ENCODE measurements at places on chromosomes 5 and 9.
A peak's percentile ranks its signal among the peaks of the same experiment; 100 is the strongest.

DNA sequence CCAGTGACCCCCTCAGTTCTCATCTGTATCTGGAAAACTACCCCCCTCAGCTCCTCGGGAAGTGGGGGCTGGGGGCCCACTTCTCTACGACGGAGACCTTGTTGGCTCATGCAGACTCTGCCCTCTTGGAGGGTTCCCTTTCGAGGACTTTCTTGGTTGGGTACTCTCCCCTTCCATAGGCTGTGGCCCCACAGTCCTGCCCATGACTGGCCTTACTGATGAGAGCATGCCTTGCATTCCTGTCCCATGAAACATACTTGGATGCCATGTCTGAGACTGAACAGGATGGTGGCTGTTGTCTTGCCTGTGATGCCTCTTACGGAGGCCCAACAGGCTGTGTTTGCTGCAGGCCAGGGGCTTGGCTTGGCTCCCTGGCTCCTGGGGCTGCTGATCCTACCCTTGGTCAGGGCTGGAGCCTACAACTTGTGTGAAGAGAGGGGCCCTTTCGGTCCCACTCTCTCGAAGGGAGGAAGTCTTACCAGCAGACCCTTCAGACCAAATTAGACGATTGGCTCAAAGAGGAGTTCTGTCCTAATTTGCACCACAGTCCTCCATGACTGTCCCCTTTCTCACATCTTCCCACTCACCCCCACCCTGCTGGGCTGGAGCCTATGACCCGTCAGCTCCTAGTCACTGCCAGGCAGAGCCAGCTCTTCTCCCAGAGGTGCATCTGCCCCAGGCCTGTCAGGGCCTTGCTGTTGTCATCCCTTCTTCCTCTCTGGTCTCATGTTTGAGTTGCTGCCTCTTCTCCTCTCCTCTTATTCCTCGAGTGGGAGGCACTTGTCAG lies 109.9 kb downstream of the CACNA1B start:
- no peak for DNase-seq

DNA sequence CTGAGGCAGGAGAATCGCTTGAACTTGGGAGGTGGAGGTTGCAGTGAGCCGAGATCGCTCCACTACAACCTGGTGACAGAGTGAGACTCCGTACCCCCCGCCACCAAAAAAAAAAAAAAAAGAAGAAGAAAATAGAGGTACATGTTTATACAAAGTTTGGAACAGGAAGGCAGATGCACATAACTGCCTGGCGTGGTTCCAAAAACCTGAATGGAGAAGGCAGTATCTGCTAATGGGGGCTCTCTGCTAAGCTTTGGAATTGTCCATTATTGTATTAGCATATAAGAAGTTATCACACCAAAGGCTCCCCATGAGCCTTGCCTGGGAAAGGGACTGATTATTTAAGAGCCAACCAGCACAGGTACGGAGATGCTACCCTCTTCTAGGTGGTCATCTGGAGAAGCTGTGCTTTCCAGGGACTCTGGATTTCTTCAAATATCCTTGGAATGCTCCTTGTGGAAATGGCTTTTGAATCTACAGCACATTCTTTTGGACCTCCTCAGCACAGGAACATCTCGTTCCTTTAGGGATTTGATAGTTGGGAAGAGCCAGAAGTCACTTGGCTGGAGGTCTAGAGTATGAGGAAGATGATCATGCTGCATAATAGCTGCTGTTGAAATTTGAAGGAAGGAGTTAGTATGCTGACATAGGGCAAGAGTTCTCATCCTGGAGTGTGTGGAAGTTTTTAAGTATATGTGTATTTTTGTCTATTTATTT lies 42.5 kb upstream of the ABCA1 start:
- DNase-seq, result no peak

GRCh38 chr5:102649731-102650130 lies 105.4 kb upstream of the PAM start:
- no peak for DNase-seq

DNA sequence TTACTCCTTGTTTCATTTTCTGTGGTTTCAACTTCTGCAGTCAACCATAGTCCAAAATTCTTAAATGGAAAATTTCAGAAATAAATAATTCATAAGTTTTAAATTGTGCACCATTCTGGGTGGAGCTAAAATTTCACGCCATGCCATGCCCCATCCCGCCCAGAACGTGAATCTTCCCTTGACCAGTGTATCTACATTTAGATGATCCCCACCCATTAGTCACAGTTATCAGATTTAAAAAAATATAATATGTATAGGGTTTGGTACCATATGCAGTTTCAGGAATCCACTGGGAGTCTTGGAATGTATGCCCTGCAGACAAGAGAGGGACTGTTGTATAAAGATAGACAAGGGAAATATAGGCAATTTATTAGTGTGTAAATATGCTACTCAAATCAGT lies 759.7 kb upstream of the ZNF608 start:
- no peak for DNase-seq

DNA sequence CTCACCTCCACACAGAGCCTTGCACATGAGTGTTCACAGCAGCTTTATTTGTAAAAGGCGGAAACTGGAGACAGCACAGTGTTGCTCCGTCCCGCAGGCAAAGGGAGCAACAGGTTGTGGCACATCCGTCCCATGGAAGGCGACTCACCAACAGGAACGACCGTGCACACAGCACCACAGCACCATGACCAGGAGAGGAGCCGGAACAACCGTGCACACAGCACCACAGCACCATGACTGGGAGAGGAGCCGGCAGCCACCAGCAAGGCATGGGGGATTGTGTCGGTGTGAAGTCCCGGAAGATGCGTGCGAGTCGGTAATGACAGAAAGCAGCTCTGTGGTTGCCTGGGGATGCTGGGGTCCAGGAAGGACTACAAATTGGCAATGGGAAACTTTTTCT lies 158.5 kb downstream of the C9orf50 start:
- DNase-seq, result no peak

GRCh38 chr9:134054891-134055811 lies 12.7 kb downstream of the BRD3 start:
- no peak for DNase-seq

- no peak for DNase-seq
Measured at GRCh38 chr5:136598802-136599404, 233.6 kb upstream of the TRPC7 start.

- no peak for DNase-seq
Measured at GRCh38 chr5:37424441-37424840, 45.3 kb downstream of the WDR70 start.

DNA sequence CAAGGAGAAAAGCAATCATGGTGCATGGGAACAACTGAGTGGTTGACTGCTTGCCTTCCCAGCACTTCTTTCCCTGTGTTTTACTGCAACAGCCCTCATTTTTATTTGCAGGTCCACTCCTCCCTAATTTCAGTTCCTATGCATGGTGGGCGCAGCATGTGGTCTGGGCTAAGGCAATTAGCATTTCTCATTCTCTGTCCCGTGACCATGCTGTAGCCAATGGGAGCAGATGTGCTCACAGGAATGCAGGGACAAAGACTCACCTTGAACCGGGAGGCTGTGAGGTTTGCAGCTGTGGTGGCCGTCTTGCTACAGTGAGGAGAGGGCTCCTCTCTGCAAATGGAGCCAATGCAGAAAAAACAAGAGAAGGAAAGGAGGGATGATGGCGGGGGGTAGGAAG lies 315.5 kb downstream of the SLIT3 start:
- no peak for DNase-seq

DNA sequence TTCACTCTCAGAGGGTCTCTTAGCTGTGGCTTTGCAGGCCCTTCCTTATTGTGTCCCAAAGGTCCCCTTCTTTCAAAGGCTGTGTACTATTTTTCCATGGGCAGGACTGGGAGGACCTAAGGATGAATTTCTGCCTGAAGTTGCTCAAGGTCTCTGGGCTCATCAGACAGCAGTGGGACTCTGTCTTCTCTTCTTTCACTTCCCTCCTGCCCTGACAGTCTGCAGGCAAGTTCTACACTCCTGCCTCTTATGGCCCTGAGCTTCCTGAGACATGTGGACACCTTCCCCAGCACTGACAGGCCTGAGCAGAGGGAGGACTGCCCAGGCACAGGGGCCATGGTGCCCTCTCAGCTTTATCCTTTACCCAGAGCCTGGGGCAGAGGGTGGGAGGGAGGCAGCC lies 14.8 kb downstream of the ENHO start:
- DNase-seq, result no peak

DNA sequence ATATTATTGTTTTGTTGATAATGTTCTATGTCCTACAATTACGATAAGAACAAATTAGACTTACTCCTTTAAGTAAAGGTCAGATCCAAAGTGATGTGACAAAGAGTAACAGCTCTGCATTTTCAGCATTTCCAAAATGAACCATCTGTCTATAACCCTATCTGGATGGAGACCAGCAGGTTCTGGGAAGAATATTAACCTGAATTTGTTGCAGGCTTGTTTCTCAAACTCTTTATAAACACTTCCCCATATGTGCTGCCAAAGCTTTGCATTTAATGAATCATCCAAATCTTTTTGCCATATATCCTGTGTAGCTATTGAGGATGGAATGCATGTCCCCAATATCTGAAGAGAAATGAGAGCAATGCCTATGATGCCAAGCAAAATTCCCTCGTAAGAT lies 198.9 kb upstream of the SLC27A6 start:
- DNase-seq, result no peak

DNA sequence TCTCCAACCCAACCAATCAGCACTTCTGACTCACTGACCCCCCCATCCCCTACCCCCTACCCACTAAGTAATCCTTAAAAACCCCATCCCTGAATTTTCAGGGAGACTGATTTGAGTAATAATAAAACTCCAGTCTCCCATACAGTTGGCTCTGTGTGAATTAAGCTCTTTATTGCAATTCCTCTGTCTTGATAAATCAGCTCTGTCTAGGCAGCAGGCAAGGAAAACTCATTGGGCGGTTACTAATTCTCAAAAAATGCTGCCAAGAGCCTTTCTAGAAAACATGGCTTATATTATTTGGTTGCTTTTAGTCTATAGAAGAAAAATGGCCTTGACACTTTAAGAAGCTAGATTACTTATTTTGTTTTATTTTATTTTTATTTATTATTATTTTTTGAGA lies 131.7 kb downstream of the SUSD1 start:
- DNase-seq, result no peak

DNA sequence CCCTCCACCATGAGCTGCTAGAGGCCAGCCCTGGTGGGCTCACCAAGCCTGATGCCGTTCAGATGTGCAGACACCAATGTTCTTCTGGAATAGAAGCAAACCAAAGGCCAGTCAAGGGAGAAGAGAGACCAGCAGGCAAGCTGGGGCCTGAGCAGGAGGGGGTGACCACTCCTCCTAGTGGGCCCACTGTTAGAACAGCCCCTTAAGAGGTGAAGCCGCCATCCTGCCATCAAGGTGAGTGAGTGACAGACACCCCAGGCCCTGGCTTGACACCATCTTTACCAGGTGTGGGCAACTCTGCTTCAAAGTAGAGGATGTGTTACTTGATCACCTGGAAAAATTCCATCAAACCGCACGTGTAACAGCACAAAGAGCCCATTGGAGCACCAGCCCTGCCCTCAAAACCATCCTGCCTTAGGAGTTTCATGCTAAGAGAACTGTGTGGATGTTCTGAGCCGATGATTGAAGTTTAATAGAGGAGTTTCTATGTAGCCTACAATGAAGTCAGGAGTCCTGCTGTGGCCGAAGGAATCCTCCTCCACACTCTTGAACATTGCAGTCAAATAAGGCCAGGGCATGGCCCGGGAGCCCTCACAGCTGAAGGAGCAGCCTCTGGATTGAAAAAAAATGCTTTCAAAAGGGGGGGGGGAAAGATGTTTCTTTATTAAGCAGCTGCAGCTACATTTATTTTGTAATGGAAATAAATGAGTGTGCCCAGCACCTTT lies 20.8 kb downstream of the AMBP start:
- DNase-seq, result no peak

GRCh38 chr9:93864032-93864431 lies 91.1 kb downstream of the BARX1 start:
- no peak for DNase-seq

DNA sequence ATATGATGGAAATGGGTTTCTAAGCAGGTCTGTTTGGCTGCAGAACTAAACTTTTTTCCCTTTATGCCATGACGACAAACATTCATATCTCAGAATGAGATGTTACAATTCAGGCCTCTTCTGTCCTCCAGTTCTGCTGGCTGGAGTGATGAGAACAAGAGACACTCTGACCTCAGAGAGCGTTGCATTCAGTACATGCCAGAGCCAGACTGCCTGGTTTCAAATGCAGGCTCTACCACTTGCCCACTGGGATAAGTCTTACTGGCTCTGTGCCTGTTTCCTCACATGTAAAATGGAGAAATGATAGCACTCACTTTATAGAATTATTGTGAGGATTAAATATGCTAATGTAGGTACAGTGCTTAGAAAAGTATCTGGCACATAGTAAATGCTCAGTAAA lies 24.8 kb upstream of the TOMM5 start:
- DNase-seq, result no peak

GRCh38 chr5:159419576-159419975 lies 89.3 kb upstream of the IL12B start:
- no peak for DNase-seq

- DNase-seq, result no peak
Measured at GRCh38 chr5:73214306-73214705, 41.3 kb downstream of the TMEM174 start.

DNA sequence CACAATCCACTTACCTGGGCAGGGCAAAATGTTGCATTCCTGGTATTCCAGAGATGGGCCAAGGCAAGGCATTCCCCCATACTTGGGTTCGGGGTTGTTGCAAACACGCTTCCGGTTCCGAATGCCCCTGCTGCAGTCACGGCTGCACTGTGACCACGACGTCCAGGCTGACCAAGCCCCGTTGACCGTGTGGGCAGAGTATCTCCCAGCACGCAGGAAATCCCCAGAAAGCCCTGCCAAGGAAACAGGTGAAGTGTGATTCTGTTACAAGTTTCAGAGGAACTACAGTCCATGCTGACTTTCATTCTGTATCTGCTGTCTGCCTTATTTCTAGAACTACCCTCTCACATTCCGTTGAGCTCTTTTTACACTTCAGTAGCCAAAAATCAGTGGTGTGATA lies 483.0 kb downstream of the SEMA5A start:
- no peak for DNase-seq

- DNase-seq, result no peak
Measured at GRCh38 chr9:128901822-128902221, 19.0 kb upstream of the PHYHD1 start.

DNA sequence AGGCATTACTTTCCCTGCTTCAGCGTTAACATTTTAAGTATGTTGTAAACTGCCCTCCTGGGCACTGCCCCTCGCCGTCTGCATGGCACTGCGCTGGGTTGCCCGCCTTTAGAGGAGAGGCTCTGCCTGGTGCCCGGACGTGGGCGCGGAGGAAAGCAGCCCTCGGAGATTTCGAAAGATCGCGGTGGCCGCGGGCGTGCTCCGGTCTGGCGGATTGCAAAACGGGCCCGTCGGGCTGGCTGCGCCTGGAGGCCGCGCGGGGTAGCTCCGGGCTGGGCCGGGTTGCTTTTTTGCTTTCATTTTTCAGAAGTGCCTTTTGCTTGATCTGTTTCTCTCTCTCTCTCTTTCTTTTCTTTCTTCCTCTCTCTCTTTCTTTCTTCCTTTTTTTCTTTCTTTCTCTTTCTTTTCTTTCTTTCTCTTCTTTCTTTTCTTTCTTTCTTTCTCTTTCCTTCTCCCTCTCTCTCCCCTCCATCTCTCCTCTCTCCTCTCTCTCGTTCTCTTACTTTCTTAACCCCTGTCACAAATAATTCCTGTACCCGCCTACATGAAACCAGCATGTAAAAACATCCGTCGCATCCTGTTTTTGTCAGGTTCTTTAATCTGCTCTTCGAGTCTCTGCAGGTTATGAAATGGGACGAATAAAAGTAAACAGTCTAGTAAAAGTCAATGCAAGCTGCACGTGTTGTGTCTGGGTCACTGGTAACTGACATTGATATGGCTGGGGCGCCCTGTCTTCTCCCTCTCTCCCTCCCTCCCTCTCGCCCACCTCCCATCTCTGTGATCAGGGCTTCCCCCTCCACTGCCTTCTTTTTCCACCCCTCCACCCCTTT lies 1.7 kb downstream of the FST start:
- DNase-seq, result peak; percentile 28

- DNase-seq, result no peak
Measured at GRCh38 chr5:56853698-56854097, 38.3 kb downstream of the MAP3K1 start.

Measured in NCI-H774 (cell line).